ENCODE measurements at places on chromosomes 11 and 22.

DNA sequence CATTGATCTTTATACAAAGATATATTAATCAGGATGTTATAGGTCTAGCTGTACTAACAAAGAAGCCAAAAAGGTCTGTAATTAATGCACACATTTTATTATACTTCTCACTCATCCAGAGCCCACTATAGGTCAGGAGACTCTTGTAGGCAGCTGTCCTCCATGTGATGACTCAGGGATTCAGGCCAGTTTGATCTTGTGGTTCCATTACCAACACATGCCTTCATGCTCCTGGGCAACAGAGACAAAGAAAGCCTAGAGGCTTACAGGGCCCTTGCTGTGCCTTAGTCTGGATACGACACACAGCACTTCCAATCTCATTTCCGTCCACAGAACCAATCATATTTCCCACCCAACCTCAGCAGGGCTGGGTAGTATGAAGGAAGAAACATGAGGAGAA, 150.3 kb upstream of the NCAM1 start:
- no peak for DNase-seq

DNA sequence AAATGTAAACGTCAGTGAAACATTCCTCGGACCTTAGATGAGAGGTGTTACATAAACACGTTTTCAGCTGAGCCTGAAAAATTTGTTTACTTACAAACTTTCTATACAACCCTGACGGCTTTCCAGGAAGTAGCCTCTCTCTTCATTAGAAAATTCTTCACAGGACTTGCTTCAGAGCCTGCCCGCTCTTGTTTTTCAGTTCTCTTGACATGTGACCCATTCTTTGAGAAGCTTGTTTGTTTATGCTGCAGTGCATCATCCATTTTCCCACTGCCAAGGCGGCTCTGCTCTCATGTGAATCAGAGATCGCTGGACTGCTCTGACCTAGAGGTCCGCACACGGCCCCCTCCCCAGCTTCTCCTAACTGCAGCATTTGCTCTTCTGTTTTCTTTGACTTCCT, 47.9 kb upstream of the ARHGAP42 start:
- no peak for DNase-seq

DNA sequence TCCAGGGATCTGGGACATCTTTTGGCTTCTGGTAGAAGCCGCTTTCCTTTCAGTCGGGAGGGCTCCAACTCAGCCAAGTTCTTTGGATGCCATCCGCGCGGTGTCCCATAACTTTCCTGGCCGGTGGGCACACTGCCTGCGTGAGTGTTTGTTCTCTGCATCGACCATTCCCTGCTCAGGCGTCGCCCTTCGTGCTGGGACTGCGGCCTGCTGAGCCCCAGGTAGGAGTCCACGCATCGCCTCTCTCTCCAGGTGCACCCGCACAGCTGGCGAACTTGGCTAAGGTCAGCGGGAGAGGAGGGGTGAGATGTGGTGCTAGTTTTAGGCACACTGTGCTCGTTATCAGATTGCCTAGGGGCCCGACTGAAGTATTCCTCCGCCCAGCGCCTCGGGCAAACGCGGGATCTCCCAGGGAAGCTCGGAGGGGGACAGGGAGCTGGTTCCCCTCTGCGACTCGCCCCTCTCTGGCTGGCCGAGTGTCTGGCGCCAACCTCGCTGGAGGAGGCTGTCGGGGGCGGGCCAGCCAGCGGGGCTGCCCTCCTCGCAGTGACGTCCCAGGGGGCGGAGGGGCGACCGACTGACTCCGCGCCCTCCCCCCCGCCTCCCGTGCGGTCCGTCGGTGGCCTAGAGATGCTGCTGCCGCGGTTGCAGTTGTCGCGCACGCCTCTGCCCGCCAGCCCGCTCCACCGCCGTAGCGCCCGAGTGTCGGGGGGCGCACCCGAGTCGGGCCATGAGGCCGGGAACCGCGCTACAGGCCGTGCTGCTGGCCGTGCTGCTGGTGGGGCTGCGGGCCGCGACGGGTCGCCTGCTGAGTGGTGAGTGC, at the start of gene LAYN:
Gene LAYN, plus strand, starts transcription at position 607 of the 823 bp plus-strand sequence. Its CDS starts 124 bp downstream, at position 731.
- DNase-seq = no peak

- DNase-seq = no peak
Measured at GRCh38 chr22:46965555-46966494, 203.4 kb downstream of the TBC1D22A start.

DNA sequence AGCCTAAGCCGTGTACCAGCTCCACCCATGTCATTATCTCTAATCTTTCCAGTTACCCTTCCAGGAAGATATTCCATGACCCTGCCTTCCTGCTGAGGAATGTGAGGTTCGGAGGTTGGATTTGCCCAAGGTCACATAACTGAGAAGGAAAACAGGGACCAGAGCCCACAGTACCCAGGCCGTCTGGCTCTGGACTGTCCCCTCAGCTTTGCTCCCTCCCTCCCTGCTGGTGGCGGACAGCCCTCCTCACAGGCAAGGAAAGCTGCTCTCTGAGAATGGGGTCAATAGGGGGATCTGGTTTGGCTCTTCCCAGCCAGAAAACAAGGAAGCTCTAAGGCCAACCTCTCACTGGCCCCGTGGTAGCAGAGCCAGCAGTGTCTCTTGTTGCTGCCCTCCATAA, 63.3 kb downstream of the SYN3 start:
- no peak for DNase-seq

GRCh38 chr11:1952806-1953482, 5.8 kb downstream of the MRPL23 start:
- DNase-seq = no peak

DNA sequence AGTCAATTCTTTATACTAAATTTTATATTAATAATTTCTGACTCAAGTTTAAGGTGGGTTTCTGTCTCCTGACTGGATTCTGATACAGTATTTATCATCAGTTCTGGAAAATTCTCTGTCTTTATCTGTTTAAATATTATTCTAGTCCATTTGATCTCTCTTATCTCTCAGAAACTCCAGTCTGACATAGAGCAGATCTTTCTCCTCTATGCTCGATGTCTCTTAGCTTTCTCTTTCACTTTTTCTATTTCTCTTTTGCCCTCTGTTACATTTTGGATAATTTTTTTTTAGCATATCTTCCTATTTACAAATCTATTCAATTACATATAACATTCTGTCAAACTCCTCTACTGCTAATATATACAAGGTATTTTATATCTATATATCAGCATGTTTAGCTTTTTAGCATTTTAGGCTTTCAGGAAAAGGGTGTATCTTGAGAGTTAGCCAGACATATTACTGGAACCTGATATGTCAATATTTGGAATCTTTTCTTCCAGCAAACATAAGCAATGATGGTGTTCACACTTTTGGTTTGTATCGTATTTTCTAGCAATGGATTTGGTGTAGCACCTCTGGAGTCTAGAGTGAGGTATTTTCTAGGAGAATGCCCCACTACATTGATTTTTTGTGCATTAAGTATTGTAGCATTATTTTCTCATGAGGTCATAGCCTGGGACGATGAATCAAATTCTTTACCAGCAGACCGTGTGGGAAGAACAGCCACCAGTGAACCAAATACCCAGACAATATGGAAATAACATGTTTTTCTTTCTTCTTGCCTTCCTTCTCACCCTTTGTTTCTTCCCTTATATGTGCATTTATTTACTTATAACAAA, 4.1 kb upstream of the NNMT start:
- no peak for DNase-seq

GRCh38 chr22:43008509-43008908, 6.4 kb downstream of the PACSIN2 start:
- no peak for DNase-seq

- DNase-seq = peak; percentile 96
Measured at GRCh38 chr11:18394275-18394927, at the start of gene LDHA. Gene LDHA (plus strand): TSS chr11:18394563. CDS start chr11:18396843, 2,280 bp downstream.

DNA sequence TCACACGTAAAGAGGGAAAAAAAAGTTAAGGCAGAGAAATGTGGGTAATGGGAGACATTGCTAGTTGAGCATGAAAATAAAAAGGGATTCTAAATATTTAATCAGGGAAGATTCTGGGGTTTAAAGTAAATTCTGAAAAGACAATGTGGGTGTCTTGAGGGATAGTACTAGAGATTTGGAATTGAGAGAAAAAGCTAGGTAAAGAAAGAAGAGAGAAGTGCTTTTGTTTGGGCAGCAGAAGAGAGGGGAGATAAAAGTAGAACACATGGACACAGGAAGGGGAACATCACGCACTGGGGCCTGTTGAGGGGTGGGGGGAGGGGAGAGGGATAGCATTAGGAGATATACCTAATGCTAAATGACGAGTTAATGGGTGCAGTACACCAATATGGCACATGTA, 3.5 kb upstream of the YPEL4 start:
- no peak for DNase-seq

GRCh38 chr22:28030473-28030872, 111.4 kb upstream of the PITPNB start:
- DNase-seq = no peak

GRCh38 chr22:39908737-39909136, 7.9 kb downstream of the GRAP2 start:
- DNase-seq = no peak

GRCh38 chr11:128155590-128155989, 431.8 kb downstream of the ETS1 start:
- no peak for DNase-seq

DNA sequence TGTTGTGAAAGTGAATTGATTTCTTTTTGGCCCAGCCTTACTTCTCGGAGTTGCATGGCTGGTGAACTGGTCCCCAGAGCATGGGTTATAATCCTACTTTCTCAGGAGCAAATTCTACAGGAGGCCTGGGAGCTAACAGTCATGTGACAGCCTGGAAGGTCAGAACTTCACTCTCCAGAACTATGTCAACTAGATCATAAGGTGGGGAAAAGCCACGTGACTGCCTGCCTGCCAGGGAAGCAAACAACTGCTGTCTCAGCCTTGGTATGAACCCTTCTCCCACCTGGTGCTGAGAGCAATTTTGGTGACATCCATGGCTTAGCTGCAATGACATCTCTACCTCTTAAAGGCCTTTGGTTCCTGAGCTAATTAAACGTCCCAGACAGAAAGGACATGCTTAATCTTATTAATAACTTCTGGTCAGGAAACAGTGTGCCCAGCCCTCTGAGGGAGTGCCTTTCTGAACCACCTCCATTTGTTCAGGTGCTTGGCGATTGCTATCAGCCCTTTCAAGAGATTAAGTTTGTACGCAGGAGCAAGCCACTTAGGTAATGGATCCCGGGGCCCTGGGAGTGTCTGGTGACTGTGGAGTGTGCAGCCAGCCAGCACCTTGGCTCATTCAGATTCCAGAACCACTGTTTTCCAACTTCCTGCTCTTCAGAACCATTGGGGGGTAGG, 1.4 kb upstream of the CREB3L1 start:
- DNase-seq = no peak

DNA sequence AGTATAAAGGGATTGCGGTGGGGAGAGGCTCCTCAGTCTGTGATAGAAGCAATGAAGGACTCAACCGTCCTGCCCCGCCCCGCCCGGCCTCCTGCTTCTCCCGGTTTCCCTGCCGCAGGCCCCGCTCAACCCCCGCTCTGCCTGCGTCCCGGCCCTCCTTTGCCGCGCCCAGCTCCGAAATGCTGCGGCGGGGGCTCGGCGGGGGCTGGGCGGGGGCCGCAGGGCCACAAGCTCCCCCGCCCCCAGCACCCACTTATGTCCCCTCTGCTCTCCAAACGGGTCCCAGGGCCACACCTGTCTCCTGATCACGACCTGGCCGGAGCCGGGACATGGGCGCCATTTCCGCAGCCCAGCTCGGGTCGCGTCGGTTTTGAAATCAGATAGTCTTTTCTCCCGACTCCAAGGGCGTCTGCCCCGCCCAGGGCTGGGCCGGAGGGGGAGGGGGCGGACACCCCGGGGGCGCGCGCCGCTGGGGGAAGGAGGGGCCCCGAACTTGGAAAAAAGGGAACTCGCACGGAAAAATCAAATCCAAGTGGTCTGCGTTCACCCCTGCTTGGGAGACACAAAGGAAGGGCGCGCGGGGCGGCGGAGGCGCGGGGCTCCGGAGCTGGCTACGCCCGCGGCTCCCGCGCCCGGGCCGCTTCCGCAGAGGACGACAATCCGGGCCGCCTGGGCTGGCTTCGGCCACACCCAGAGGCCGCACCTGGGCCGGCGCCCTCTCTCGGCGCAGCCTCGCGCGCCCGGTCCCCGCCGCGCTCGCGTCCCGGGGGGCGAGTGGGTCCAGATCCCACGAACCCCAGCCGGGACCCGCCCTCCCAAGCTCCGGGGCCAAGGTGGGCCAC, 70.6 kb upstream of the EP300 start:
- DNase-seq = peak; percentile 58

DNA sequence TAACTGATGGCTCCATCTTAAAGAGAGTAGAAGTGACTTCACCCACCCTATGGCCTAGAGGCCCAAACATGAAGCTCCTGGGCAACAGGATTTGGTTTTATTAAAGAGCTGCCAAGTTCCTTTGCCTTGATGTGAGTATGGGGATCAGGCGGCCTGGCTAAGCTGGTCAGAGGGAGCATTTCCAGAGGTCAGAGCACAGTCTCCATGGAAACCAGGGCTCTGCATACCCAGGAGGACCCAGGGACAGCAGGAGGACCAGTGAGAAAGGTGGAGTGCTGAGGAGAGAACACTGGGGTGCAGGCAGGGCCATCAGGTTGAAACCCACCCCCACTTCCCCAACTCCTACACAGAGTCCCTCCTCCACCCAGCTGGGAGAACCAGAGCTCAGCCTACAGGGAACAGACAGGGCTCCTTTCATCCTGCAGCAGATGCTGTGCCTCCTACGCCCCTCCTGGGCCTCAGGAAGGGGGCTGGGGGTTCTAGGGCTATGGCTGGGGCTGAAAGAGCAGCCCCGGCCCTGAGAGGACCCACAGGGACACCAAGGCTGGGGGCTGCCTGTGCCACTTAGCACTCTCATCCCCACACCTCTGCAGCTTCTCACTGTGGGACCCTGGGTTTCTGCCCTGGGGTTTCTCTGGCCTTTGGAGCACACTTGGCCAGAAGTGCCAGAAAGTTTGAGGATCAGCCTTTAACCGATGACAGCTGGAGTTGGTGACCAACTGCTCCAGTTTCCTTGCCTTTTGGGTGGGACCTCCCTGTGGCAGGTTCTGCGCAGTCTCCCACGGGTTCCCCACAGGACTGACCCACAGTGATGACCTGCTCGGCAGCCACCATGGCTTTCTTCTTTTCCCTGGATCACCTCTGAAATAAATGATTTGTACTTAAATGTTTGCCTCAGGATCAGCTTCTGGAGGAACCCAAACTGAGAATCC, 13.8 kb upstream of the P2RY6 start:
- DNase-seq = no peak

GRCh38 chr11:70820311-70820710, 422.0 kb downstream of the CTTN start:
- no peak for DNase-seq

DNA sequence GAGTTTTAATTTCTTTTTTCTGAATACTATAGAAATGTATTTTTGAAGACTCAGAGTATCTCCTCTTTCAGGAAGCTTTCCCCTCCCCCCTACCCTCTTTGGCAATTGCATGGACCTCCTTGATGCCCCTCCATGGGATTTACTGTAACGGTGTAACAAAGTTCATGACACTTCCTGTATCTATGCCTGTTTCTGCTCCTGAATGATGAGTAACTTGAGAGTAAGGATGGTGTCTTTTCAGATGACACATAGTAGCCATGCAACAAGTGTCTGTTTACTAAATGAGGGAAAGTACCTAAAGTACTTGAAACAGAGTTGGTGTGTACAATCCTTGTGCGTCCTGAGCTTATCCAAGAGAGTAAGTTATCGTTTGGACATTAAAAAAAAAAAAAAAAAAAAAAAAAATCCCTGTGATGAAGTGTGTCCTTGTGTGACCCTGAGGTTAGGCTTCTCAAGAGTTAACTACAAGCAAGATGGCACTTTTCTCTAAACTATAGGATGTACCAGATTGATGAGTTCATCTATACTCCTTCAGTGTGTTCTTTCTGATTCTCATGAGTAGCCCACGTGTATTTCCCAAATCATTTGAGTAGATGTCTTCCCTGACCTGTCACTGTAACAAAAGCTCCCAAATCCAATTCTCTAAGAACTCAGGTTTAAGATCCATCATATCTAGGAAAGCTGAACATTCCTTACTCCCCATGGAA, 7.4 kb downstream of the ETS1 start:
- DNase-seq = no peak
